ENCODE measurements at places on chromosomes 5 and 9. TPM values are rescaled to one million over a fixed set of nuclear protein-coding genes. Genes with fewer than 3 reads are reported as not detected.

- DNase-seq, result no peak
Observed at GRCh38 chr5:135222771-135223170, 176.3 kb downstream of the MACROH2A1 start.

FIBCD1 gene
- 4.1 TPM for total RNA-seq

WHRN gene
- 7.7 TPM for total RNA-seq

GAS1 gene
- 19.6 TPM for total RNA-seq

DNA sequence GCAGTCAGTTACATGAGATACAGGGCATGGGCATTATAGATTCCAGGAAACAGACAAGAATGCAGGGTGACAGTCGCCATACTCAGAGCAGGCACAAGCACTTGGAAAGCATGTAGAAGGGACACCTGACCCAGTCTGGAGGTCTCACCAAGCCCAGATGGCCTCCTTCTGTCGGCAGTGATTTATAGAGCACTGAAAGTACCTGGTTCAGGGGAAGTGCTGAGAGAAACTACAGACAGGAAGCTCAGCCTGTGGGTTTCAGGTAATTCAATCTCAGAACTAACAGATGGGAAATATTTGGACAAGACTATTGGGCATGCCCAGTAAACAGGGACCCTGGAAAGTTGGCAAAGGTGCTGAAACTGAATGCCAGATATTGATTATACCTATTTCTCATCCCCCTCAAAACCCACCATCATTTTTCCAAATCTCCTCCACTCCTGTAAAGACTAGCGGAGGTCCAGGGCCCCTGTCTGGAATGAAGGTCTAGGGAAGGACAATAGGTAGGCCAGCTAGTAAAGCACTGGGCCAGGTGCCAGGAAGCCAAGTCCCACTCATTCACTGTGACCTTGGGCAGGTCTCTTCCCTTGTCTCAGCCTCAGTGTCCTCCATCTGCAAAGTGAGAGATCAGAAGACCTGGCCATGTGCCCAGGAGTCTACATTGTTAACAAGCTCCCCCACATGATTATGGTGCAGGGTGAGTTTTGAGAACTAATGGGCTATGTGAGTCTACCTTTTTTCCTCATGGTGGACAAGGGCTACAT, 26.9 kb downstream of the KLHL3 start:
- peak; percentile 74 for DNase-seq

DNA sequence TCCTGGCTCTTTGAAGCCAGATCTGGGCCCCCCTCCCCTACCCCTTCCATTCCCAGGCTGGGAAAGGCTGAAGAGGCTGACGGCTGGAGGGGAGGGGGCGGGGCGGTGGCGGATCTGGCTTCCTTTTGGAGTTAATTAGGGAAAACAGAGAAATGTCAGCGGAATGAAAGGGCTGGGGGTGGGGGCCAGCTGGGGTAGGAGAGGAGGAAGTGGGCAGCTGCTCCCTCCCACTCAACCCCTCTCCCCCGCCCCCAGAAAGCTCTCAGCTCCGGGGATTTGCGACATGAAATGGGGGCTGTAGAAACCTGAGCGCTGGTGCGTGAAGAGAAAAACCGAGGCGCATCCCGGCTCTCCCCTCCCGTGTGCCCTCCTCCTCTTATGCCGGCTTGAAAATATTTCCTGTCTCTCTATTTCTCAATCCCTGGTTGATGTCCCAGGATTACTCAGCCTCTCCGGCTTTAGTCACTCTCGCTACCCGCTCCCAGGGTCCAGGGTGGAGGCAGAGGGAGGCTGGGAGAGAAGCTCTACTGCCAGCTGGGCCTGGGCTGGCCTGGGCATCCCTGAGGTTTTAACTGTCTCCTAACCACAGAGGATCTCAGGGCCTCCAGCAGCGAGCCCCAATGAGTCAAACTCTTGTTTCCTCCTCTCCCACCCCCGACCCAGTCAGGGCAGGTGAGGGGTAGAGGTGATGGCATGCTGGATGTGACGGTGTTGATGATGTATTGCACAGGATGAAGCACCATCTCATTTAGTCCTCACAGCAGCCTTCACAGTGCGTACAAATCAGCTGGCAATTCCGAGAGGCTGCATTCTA, 20.1 kb downstream of the PCDHGC5 start:
- DNase-seq, result peak; percentile 55

PCDHGA6 gene
- 23.6 TPM for total RNA-seq

KLF9 gene
- 2.8 TPM for total RNA-seq

DNA sequence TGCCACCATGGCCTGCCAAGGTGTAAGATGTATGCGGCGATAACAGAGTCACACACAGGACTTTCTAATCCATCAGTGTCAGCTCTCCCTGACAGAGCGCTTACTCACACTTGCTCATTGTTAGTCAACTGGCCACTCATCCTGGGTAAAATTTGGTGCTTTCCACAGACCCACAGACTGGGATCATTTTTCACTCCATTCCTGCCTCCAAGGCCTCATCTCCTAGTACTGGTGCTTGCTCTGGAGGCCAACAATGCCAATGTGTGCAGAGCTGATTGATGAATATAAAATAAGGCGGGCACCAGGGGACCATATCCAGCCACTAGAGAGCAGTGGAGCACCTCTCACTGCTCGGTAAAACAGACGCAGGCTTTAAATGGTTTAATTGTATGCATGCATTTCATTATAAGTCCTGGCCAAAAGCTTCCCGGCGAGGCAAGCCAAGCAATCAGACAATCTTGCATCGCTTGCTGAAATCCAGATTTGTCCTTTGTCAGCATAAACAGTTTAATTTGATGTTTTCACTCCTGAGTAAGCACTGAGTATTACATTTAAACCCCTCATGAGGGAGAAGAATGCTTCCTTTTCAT, 22.3 kb downstream of the PSMB7 start:
- peak; percentile 49 for DNase-seq

DNA sequence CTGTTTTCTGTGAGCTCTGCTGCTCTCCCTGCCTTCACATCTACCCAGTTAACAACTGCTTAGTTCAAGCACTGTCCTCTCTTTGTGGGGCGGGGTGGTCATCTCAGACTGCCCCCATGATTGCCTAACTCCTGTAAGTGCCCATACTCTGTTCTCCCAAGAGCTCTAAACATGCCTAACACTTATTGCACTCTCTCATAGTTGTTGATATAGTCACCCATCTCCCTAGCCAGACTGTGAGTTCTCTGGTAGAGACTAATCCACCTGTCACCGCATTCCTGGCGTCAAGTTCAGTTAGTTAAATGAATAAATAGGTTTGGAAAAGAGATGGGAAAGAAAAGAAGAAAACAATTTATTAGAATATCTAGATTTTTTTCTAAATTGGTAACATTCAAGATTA, 18.3 kb upstream of the MUSK start:
- no peak for DNase-seq

DNA sequence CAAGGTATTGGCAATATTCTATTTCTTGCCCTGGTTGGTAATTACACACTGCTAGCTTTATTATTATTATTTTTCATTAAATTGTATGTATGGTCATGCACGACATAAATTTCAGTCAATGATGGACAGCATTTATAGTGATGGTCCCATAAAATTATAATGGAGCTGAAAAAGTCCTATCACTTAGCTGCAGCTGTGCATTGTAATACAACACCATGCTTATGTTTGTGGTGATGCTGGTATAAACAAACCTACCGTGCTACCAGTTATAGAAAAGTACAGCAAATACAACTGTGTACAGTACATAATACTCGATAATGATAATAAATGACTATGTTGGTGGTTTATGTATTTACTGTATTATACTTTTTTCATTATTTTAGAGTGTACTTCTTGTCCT, 65.5 kb downstream of the NR3C1 start:
- no peak for DNase-seq

- no peak for DNase-seq
Observed at GRCh38 chr5:50889790-50890189, 223.4 kb downstream of the PARP8 start.

DNA sequence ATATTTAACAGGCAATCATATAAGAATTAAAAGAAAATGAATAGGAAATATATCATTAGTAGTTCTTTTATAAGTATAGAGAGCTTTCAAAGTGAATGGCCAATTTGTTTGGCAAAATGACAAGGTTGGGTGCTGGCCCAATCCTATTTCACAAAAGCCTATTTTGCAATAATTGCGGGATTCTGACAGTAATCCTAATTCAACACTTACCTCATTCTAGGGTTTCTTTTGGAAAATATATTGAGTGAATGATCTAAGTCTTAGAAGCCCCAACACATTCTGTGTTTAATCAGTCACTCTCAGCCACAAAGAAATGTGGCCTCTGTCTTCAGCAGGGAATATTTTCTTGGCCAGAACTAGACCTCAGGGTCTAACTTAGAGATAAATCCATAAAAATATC, 835.9 kb upstream of the ZNF608 start:
- DNase-seq, result no peak

DNA sequence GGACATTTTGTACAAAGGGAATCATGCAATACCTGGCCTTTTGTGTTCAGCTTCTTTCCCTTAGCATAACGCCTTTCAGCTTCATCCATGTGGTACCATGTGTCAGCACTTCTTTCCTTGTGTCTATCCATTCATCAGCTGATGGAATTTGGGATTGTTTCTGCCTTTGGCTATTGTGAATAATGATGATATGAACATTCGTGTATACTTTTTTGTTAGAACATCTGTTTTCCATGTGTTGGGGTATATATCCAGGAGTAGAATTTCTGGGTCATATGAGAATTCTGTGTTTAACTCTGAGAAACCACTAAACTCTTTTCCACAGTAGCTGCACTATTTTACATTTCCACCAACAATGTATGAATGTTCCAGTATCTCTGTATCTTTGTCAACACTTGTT, 14.8 kb upstream of the PRRC2B start:
- DNase-seq, result no peak

DNA sequence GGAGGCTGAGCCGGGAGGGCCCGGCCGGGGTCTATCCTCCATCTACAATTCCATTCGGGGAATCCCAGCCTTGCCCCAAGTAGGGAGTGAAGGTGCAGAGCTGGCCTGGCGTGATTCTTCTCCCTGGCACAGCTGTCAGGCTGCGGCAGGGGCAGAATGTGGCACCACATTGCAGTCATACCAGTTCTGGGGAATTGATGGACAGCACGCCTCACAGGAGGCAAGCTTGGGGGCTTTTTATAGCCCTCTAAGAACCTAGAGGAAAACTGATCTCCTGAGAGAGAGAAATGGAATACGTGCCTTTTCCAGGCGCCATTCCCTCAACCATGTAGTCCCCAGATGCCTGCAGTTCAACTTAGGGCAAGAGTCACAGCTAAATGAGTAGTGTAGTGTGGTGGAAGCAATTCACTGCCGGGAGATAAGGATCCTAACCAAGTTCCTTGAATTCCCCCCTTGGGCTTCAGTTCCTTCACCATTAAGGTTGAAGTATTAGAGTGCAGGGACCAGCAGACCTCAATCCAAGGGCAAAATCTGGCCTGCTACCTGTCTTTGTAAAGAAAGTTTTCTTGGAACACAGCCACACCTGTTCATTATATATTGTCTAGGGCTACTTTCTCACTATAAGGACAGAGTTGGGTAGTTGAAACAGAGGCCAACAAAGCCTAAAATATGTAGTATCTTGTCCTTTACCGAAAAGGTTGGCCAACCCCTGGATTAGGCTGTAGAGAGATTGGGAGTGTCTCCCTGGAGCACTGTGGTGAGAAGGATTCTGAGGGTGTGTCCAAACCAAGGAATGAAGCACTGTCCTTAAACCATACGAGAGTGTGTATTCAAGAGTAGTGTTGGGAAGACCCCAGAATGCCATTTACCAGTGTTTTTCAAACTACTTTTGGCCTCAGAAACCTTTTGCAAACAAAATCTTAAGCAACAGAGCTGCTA, 10.6 kb downstream of the AFAP1L1 start:
- no peak for DNase-seq

- DNase-seq, result no peak
Observed at GRCh38 chr5:174827558-174827957, 103.2 kb downstream of the MSX2 start.

DNA sequence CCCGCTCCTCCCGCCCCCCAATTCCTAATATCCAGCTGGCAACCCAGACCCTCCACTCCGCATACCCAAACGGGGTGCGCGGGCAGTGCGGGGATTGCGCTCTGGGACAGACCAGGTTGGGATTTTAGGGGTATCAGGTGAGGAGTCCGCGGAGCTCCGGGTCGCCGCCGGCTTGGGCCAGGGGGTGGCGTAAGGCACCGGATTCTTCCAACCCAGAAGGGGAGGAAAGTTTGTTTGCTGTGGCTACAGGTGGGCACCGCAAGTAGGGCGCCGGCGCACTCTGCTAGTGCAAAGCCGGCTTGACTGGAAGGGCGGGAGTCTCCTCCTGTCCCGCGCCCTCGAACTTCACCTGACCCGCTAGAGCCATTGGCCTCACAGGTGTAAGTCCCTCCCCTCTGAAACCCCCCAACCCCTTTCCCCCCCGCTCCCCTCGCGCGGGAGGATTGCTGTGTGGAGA, 709 bp downstream of the IQGAP2 start:
- no peak for DNase-seq

GRCh38 chr5:32017692-32018367, 156.3 kb downstream of the GOLPH3 start:
- no peak for DNase-seq

PDCD1LG2 gene
- 0.09 TPM for total RNA-seq

DNA sequence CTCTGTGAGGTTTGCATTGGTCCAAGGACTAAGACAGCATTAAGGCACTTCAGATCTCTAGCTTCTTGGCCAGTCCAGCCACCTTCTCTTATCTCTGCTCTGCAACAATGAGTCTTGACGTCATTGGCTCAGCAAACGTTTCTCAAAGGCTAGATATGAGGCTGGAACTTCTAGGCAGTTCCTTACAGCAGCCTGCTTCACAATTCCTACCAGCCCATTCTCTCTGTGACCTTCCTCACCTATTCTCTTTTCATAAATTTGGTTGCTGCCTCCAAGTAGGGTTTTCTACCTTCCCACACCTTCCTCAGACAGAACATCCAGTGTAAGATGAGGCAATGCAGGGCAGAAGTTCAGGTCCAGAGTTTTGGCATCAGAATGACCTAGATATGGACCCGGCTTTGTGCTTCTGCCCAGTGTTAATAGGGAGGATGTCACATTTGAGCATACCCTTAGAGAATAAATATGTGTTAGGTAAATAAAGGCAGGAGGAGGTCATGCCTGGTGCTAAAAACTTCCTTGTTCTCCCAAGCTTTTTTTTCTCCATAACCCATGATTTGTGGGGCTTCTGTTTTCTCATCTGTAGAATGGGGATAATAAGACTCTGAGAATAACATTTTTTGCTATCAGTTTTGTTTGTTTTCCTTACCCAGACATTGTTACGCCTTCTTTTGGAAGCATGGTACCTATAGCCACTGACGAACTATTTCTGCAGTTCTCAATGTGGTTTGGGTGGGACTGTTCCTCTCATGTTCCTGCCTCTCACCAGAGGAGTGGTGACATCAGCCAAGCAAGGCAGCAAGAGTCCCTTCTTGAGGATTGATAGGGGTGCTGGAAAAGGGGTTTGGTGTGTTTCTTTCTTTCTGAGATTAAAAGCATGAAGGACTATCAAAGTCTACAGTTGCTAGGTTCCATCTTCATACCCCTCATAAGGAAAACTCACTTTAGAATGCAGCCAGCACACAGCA, 220.6 kb upstream of the TRIM32 start:
- DNase-seq, result no peak

LURAP1L gene
- total RNA-seq, result 13.3 TPM

GABRP gene
- not detected for total RNA-seq

GRCh38 chr5:172399336-172399735, 55.0 kb downstream of the SH3PXD2B start:
- DNase-seq, result no peak
